Type B pancreatic cell (in vitro differentiated cells): ENCODE measurements at places on chromosomes 3 and 15.

DNA sequence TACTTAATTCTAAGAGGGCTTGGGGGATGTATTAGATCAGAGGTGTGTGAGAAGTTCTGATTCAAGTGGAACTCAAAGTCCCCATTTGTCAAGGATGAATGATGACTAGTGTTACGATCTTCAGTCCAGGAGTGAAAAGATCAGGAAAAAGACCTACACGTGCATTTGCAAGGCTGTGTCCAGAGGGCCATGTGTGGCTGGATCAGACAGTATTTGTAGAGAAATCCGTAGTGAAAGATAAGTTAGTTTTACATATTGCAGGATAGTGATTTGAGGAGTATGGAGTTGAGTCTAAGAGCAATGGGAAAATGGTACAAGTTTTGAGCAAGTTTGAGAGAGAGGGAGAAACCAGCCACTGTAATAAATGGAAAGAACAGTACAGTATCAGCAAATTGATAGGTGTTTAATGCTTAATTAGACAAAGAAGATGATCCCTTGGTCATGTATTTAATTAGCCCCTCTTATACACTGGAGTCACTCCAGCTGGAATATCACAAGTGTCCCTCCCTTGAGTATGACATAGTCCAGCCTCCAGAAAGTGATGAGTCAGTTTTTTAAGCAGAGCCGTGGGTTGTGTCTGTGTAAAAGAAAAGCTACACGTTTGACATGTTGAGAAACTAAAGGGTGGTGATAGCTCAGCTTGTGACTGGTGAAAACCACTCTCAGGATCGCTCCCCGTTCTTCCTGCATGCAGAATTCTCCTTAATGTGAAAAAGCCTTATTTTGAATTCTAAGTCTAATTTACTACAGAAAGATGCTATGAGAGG, 348.8 kb downstream of the ROBO1 start:
- H3K27me3 ChIP-seq, result no peaks in the 10 kb centered on the region
- no peaks in the 10 kb centered on the region for H3K36me3 ChIP-seq
- DNase-seq, result no peak
- no peak overlapping the region for H3K4me3 ChIP-seq
- no peak overlapping the region for H3K27ac ChIP-seq

- H3K27ac ChIP-seq, result no peak overlapping the region
- H3K4me3 ChIP-seq, result no peak overlapping the region
- H3K4me1 ChIP-seq, result no peaks in the 10 kb centered on the region
- H3K27me3 ChIP-seq, result peaks cover 32% of the 10 kb centered on the region
- no peaks in the 10 kb centered on the region for H3K36me3 ChIP-seq
These were observed 50.4 kb upstream of the LARS2 start for GRCh38 chr3:45337839-45338470.

DNA sequence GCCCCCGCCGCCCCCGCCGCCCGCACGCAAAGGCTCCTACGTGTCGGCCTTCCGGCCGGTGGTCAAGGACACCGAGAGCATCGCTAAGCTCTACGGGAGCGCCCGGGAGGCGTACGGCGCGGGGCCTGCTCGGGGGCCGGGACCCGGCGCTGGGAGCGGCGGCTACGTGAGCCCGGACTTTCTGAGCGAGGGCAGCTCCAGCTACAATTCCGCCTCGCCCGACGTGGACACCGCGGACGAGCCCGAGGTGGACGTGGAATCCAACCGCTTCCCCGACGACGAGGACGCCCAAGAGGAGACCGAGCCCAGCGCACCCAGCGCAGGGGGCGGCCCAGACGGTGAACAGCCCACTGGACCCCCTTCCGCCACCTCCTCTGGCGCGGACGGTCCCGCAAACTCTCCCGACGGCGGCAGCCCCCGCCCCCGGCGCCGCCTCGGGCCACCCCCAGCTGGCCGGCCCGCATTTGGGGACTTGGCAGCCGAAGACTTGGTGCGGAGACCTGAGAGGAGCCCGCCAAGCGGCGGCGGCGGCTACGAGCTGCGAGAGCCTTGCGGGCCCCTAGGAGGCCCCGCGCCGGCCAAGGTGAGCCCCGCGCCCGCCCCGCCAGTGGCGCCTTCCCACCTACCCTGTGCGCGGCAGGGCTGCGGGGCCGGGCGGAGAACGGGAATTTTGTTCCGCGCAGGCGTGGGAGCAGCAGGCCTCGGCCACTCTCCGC, 2.4 kb downstream of the SKOR1 start:
- peaks cover 79% of the 10 kb centered on the region for H3K27me3 ChIP-seq
- no peak for DNase-seq
- H3K27ac ChIP-seq, result no peak overlapping the region
- peaks cover 19% of the 10 kb centered on the region for H3K4me1 ChIP-seq
- H3K36me3 ChIP-seq, result no peaks in the 10 kb centered on the region

GRCh38 chr3:12400616-12401194, 83.6 kb upstream of the TSEN2 start:
- peaks cover 21% of the 10 kb centered on the region for H3K27me3 ChIP-seq
- H3K4me3 ChIP-seq, result no peak overlapping the region
- peaks cover 6% of the 10 kb centered on the region for H3K4me1 ChIP-seq
- no peak for DNase-seq
- H3K36me3 ChIP-seq, result peaks cover 1% of the 10 kb centered on the region

- no peak overlapping the region for H3K4me3 ChIP-seq
- H3K4me1 ChIP-seq, result no peaks in the 10 kb centered on the region
- H3K27ac ChIP-seq, result no peak overlapping the region
- peaks cover 7% of the 10 kb centered on the region for H3K27me3 ChIP-seq
- no peaks in the 10 kb centered on the region for H3K36me3 ChIP-seq
These were observed 7.0 kb upstream of the CD276 start for GRCh38 chr15:73677146-73677607.

DNA sequence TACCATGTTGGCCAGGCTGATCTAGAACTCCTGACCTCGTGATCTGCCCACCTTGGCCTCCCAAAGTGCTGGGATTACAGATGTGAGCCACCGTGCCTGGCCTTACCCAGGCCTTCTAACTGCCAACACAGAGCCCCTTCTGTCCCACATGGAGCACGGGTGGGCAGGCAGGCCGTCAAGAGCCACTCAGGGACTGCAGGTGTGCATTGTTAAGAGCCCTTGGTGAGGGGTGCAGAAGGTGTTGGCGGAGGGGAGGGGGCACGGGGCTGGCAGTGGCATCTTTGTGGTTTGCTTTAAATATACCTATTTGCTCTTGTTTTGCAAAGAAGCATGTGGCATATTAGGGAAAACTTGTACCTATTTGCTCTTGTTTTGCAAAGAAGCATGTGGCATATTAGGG, 37.3 kb downstream of the SMAD6 start:
- H3K4me1 ChIP-seq, result peaks cover 30% of the 10 kb centered on the region
- no peaks in the 10 kb centered on the region for H3K27me3 ChIP-seq
- no peak for DNase-seq
- no peak overlapping the region for H3K27ac ChIP-seq
- H3K4me3 ChIP-seq, result no peak overlapping the region

- H3K27ac ChIP-seq, result no peak overlapping the region
- no peaks in the 10 kb centered on the region for H3K27me3 ChIP-seq
- H3K36me3 ChIP-seq, result no peaks in the 10 kb centered on the region
- no peak for DNase-seq
- H3K4me3 ChIP-seq, result no peak overlapping the region
- no peaks in the 10 kb centered on the region for H3K4me1 ChIP-seq
These were observed 23.9 kb downstream of the EIF1B start for GRCh38 chr3:40333416-40333815.

DNA sequence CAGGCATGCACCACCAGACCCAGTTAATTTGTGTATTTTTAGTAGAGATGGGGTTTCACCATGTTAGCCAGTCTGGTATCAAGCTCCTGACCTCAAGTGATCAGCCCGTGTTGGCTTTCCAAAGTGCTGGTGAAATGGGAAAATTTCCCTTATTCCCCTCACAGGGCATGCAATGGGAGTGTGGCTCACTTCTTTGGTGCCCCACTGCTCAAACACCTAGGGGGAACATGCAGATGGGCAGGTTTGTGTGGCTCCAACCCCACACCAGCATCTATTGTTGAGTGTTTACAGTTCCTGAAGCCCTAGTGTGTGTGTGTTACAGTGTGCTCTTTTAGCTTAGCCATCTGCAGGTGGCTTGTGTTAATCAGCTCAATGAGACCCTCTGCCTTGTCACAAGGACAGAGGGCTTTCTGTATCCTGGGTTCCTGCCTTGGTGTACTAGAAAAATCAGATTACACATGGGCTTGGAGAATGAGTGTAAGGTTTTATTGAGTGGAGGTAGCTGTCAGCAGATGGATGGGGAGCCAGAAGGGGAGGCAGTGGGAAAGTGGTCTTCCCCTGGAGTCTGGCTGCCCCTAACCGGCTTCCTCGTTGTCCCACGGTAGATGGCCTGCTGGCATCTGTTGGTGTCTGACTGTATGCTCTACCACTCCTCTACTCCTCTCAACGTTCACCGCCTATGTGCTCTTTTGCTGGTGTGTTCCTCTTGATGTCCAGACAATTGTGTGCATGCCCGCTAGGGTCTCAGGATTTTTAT, 248.1 kb upstream of the CBLB start:
- DNase-seq, result no peak
- peaks cover 13% of the 10 kb centered on the region for H3K4me1 ChIP-seq
- no peaks in the 10 kb centered on the region for H3K27me3 ChIP-seq
- H3K36me3 ChIP-seq, result no peaks in the 10 kb centered on the region
- H3K4me3 ChIP-seq, result no peak overlapping the region
- peak overlapping the region; percentile 87 for H3K27ac ChIP-seq

- H3K4me1 ChIP-seq, result peaks cover 29% of the 10 kb centered on the region
- no peaks in the 10 kb centered on the region for H3K27me3 ChIP-seq
- H3K4me3 ChIP-seq, result no peak overlapping the region
- H3K27ac ChIP-seq, result no peak overlapping the region
- DNase-seq, result no peak
These were observed 23.6 kb downstream of the SIAH2 start for GRCh38 chr3:150739200-150739863.

- no peaks in the 10 kb centered on the region for H3K36me3 ChIP-seq
- H3K4me3 ChIP-seq, result no peak overlapping the region
- no peak for DNase-seq
- H3K27ac ChIP-seq, result no peak overlapping the region
- no peaks in the 10 kb centered on the region for H3K27me3 ChIP-seq
These were observed 215.9 kb downstream of the THSD4 start for GRCh38 chr15:71331173-71331572.

DNA sequence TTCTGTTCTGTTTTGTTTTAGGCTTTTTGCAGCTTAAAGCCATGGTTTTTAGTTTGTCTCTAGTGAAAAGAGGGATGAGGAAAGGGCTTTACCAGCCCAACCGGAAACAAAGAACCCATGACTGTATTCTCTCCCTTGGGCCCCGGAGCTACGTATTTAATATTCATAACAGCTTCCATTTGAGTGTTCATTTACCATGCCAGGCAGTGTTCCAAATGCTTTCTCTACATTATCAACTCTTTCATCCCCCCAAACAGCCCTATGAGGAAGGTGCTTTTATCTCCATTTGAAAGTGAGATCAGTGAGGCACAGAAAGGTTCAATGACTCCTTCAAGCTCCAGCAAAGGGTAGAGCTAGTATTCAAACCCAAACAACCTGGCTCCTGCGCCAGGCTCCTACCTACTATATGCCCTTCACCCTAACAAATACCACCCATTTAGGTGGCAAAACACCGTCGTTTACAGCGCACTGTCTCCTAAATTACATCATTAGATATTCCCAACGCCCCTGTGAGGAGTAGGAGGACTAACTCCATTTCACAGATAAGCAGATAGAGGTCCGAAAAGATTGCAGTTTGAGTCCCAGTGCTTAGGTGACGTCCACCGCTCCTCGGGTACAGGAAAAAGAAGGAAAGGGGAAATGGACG, 27.9 kb downstream of the GTPBP8 start:
- H3K27me3 ChIP-seq, result no peaks in the 10 kb centered on the region
- H3K4me1 ChIP-seq, result peaks cover 36% of the 10 kb centered on the region
- peaks cover 14% of the 10 kb centered on the region for H3K36me3 ChIP-seq
- peak overlapping the region; percentile 92 for H3K4me3 ChIP-seq

- no peak overlapping the region for H3K27ac ChIP-seq
- no peaks in the 10 kb centered on the region for H3K36me3 ChIP-seq
- peaks cover 54% of the 10 kb centered on the region for H3K27me3 ChIP-seq
- no peak overlapping the region for H3K4me3 ChIP-seq
- H3K4me1 ChIP-seq, result peaks cover 11% of the 10 kb centered on the region
- DNase-seq, result no peak
These were observed 4.8 kb downstream of the SIDT1 start for GRCh38 chr3:113537155-113537554.

GRCh38 chr3:9890249-9891071, at the start of gene JAGN1:
TSS of gene JAGN1 (plus strand) at chr3:9890610. CDS start at chr3:9890723, 113 bp downstream.
- peaks cover 18% of the 10 kb centered on the region for H3K36me3 ChIP-seq
- H3K27me3 ChIP-seq, result no peaks in the 10 kb centered on the region
- peak within 1 kb of the TSS; percentile 98 for H3K4me3 ChIP-seq
- H3K27ac ChIP-seq, result peak within 1 kb of the TSS; percentile 95
